ENCODE measurements at places on chromosomes 5 and 9.

GRCh38 chr9:79663300-79663699 lies 91.5 kb downstream of the TLE4 start:
- DNase-seq = no peak

GRCh38 chr9:136673975-136674785 lies 11.5 kb downstream of the EGFL7 start:
- no peak for DNase-seq

- DNase-seq = no peak
Observed at GRCh38 chr9:18184401-18184800, 289.6 kb upstream of the ADAMTSL1 start.

DNA sequence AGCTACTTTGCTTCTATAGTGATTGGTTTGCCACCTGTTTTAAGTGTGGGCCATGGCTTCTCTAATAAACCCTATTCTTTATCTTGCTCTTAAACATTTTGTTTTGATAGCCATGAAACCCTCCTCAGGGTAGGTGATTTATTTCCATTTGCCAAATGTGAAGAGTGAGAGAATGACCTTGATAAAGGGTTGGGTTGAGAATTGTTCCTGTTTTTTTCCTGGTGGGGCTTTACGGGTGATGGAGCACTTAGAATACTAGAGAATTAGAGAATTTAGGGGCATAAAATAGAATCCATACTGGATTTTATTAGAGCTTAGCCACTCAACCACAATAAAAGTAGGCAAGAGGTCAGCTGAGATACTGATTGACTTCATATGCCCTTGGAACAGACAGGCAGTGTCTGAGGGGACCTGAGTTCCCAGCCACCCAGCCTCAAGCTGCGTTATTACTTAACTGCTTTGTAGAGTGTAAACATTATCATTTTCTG lies 68.9 kb downstream of the COMMD10 start:
- DNase-seq = no peak

- DNase-seq = no peak
Observed at GRCh38 chr9:124007565-124008302, 3.8 kb upstream of the LHX2 start.

GRCh38 chr9:107342476-107343161 lies 59.5 kb downstream of the RAD23B start:
- no peak for DNase-seq

- DNase-seq = no peak
Observed at GRCh38 chr5:3786165-3786564, 190.5 kb downstream of the IRX1 start.

DNA sequence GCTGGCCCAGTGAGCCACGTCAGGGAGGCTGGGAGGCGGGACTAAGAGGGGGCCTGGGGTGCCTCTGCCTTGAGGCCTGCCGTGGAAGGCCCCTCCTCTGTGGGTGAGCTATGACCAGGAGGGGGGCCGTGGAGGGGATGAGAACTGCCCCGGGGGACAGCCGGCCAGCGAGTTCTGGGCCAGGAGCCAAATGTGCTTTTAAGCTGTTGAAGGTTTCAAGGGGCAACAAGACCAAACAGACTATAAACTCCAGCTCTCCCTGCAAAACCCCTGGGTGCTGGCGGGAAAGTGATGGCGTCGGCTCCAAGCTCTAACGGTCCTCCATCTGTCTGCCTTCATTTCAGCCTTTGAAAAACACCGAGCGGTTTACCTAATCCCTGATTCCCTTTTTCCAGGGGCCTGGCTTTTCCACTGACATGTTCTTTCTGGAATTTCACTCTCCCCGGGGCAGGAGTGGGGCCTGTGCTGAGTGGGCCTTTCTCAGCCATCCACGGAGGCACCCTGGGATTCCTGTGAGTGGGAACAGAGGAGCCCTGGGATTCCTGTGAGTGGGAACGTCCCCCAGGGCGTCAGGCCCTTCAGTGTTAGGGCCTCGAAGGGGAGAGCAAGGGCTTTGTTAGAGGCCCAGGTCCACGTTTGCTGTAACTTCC lies 65.6 kb downstream of the COL5A1 start:
- DNase-seq = no peak

- DNase-seq = no peak
Observed at GRCh38 chr9:111915425-111915758, 18.8 kb downstream of the UGCG start.

DNA sequence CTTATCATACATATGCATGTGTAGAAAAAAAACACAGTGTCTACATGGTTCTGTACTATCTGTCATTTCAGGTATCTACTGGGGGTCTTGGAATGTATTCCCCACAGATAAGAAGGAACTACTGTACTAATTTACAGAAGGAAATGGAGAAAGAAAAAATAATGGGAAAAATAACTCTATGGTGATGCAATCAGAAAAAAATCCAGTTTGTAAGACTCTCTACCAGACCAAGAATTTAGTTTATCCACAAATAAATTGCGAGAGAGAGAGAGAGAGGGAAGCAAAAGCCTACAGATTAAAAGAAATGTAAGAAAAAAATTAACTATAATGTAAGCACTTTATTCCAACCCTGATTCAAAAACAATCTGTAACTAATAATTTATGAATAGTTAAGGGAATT lies 708.6 kb upstream of the ZNF608 start:
- DNase-seq = no peak
